ENCODE measurements at places on chromosomes 12 and 14.

DNA sequence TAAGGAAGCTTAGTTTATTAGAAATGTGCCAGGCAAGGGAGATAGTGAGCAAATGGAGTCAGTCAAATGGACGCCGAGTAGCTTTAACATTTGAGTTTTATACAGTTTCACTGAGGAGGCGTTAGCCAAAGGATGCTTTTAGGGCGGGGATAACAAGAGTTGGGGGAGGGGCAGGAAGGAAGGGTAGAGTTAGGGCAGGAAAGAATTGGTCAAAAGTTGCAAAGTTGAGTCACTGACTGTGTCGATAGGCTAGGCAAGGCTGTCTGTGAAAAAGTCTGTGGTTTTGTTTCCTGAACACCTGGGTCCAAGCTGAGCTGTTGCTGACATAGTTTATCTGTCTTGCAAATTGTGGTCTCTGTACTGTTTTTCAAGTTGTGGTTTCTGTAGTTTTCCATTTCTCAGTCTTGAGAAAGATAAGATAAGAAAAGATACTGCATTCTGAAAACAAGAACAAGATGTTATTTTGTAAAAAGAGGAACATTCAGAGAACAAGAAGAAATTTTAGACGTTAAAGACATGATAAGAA lies 62.6 kb upstream of the RESF1 start:
- peak; percentile 20 for DNase-seq

GRCh38 chr14:94979891-94980290 lies 177.4 kb downstream of the DICER1 start:
- no peak for DNase-seq

DNA sequence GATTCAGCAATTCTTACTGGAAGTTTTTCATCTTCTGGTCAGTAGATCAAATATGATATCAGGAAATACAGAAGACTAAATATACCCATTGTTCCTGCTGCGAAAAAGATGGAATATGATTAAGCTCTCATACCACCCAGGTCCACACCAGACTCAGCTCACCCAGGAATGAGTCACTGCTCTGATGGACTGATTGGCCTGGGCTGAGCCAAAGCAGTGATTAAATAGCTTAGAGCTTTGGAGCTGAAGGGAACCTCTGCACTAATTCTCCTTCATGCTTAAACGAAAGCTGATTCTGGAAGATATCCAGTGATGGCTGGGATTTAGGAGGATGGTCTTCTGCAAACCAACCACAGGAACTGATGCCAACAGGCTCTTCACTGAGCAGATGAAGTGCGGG lies 62.0 kb upstream of the SYT1 start:
- peak; percentile 18 for DNase-seq

- DNase-seq, result no peak
These were observed 136.1 kb downstream of the KICS2 start for GRCh38 chr12:64085996-64086395.

DNA sequence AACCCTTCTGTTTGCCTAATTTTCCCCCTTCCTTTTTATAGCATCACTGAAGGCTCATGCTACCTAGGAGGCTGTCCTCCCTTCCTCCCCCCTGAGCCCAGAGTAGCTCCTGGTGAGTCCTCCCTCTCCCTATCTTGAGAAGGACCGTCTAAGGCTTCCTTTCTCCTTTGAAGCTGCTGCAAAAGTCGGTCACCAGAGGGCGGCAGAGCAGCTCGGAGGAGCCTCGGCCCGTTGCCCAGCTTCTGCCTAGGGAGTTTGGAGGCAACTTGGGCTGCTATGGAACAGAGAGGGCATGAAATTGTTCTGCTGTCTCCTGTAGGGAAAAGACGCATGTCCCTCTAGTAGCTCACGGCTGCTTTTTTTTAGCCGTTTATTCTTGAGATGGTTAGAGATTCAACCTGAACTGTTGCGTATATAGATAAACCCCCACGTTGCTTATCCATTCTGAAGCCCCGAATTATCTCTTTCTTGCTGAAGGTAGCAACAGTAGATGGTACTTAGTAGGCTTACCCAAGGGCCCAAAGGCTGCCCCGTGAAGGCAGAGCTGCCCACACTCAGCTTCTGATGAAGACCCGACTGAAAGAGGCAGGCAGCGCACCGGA lies 5.7 kb downstream of the WNT5B start:
- peak; percentile 84 for DNase-seq

- peak; percentile 76 for DNase-seq
These were observed 49.6 kb downstream of the CMKLR1 start for GRCh38 chr12:108289350-108290161.
